ENCODE measurements at places on chromosomes 13 and 19.
A peak's percentile ranks its signal among the peaks of the same experiment; 100 is the strongest.

GRCh38 chr19:1069009-1069779, 2.2 kb downstream of the ARHGAP45 start:
- DNase-seq, result no peak

DNA sequence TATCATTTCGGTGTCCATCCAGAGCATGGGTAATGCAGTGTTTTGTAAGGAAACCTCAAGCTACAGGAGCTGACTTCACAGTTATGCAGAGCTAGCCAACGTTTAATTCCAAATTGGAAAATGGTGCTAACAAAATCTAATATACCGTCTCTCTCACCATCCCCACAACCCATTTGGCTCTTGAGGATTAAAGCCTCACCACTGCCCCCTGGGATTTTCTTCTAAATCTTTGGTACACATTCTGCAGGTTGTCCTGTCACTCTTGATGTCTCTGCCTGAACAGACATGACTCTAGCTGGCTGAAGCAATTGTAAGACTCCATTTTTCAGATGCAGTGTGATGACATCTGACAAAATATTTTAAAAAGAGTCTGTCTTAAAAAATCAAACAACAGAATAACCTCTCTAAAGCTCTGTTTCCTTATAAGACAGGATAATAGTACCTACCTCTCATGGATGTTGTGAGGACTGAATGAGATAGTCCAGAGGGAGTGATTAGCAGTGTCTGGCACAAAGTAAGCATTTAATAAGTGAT, 451.8 kb downstream of the SUCLA2 start:
- no peak for DNase-seq

- peak; percentile 39 for DNase-seq
These were observed 157.2 kb downstream of the TM9SF2 start for GRCh38 chr13:99658261-99658991.

GRCh38 chr19:33953592-33953991, 156.9 kb downstream of the KCTD15 start:
- DNase-seq, result no peak

DNA sequence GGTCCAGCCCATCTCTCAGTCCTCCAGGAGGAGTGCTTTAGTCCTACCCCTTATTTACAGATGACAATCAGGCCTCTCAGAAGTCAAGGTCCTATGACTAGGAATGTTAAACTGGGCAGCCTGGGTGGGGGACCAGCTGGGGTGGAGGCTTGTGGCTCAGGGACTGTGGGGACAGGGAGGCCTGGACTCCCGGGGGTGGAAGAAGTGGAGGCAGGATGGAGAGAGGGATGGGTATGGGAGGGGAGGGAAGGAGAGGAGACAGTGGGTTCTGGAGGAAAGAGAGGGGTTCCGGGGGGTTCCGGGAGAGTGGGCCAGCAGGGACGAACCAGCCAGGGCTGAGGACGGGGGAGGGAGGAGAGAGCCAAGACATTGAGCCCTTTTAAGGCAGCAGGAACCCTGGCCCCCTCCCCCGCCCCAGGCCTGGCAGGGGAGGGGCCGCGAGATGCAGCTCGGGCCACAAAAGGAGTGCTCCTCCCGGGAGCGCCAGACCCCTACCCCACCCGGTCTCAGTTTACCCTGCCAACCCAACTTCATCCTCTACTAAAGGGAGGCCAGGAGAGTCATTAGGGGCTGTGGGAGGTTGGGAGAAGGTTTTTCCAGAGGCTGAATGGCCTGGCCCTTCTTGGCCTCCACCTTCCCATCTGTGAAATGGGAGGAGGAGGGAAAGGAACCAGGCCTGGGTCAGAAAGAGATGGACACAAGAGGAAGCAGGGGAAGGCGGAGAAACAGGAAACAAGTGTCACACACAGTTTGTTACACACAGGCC, 1.7 kb downstream of the DMPK start:
- no peak for DNase-seq

DNA sequence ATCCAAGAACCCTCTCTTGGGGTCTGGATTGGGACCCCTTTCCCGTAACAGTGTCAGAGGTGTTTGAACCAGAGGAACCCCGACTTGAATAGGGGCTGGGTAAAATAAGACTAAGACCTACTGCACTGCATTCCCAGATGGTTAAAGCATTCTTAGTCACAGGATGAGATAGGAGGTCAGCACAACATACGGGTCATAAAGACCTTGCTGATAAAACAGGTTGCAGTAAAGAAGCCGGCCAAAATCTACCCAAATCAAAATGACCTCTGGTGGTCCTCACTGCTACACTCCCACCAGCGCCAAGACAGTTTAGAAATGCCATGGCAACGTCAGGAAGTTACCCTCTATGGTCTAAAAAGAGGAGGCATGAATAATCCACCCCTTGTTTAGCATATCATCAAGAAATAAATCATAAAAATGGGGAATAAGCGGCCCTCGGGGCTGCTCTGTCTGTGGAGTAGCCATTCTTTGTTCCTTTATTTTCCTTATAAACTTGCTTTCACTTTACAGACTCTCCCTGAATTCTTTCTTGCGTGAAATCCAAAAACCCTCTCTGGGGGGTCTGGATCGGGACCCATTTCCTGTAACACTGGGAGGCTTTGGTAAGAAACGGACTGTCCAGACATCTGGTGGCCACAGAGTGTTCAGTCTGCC, 4.4 kb upstream of the SIN3B start:
- DNase-seq, result peak; percentile 34

GRCh38 chr19:39154629-39155100, 29.1 kb downstream of the PAK4 start:
- DNase-seq, result no peak

DNA sequence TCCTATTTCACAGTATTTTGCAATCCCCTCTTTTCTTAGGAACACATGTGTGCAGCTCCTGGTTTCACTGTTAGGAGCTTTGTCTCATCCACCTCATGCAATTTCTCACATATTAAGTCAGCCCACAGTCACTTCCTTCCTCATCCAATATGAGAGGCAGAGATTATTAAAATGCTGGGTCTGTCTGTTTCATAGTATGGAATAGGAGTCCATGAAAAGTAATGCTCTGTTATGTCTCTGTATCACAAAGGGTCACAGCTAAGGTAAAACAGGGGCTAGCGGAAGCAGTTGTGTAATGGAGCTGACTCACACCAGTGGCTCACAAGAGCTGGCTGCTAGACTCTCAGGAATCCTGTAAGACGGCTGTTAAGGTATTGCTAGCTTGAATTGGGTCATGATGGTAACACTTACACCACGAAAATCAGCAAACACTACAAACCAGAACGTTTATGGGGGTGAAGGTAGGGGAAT, 216.5 kb downstream of the EFNB2 start:
- peak; percentile 6 for DNase-seq

GRCh38 chr13:75494491-75494890, 12.5 kb upstream of the TBC1D4 start:
- DNase-seq, result no peak

DNA sequence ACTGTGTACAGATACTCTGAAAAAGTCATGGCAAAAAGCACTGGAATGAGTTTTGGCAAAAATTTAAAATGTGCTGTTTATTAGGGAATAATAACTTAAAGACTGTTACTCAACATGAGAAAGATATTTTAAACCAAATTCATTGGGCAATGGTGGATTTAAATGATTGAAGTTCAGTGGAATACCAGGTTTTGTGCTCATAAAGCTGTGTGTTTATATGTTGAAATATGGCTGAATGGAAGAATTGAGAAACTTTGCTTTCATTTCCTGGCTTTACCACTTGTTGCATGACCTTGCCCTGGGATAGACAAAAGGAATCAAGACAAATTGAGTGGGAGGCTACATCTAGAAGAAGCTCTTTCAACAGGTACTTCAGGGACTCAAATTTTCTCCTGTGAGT, 246.4 kb downstream of the GPC5 start:
- no peak for DNase-seq
